ENCODE measurements at places on chromosomes 5 and 9. TPM values are rescaled to one million over a fixed set of nuclear protein-coding genes. Genes with fewer than 3 reads are reported as not detected.

Gene TBC1D9B
- 92.4 TPM for total RNA-seq

Gene FOXD4L4
- total RNA-seq = 0.23 TPM

Gene TAS2R1
- total RNA-seq = not detected

Gene IL6ST
- 435 TPM for total RNA-seq

Gene C8G
- total RNA-seq = 1.1 TPM

Gene COL5A1
- 37.8 TPM for total RNA-seq

Gene GMCL2
- not detected for total RNA-seq

Gene EEIG1
- 44.7 TPM for total RNA-seq

Gene FOXB2
- not detected for total RNA-seq

Gene APBB3
- total RNA-seq = 25.8 TPM

Gene MYMK
- total RNA-seq = not detected

Gene FNIP1
- total RNA-seq = 42.7 TPM

Gene CAMK4
- 3.8 TPM for total RNA-seq

Gene RANBP6
- 14.8 TPM for total RNA-seq

Gene BARX1
- total RNA-seq = not detected

All from upper lobe of right lung (tissue), 1 donor.